ENCODE measurements at places on chromosomes 4 and X. TPM values are rescaled to one million over a fixed set of nuclear protein-coding genes. Genes with fewer than 3 reads are reported as not detected.
A peak's percentile ranks its signal among the peaks of the same experiment; 100 is the strongest.

The SSX4 gene
- not detected for total RNA-seq

The TNIP3 gene
- total RNA-seq, result not detected

The LIN54 gene
- 20.1 TPM for total RNA-seq

The TCEAL9 gene
- total RNA-seq, result 97.0 TPM

The SPANXN4 gene
- total RNA-seq, result not detected

The FGB gene
- total RNA-seq, result not detected

The ADRA2C gene
- 0.92 TPM for total RNA-seq

The TKTL1 gene
- total RNA-seq, result 1.6 TPM

The GCNA gene
- 3.2 TPM for total RNA-seq

The ZNF81 gene
- 12.1 TPM for total RNA-seq

The TCEAL2 gene
- 1.1 TPM for total RNA-seq

The ANKRD50 gene
- 77.3 TPM for total RNA-seq

The CAMK2D gene
- total RNA-seq, result 210 TPM

The SLIT2 gene
- total RNA-seq, result 16.3 TPM

DNA sequence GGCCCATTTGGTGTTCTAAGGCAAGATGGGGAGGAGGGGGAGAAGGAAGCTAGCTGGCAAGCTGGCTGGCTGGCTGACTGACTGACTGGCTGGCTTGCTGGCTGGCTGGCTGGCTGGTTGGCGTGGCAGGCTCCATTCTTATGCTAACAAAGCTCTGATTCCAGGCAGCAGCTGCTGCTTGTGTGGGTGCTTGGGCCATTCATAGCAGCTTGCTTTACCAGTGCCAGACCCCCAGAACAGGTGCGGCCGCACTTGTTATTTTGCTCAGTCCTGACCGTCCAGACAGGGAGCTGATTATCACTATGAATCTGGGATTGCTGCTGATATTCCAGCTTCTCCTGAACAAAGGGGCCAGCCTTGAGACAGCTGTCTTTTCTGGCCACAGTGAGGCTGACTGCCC, 131.2 kb upstream of the PAK3 start:
- peak; percentile 88 for DNase-seq

DNA sequence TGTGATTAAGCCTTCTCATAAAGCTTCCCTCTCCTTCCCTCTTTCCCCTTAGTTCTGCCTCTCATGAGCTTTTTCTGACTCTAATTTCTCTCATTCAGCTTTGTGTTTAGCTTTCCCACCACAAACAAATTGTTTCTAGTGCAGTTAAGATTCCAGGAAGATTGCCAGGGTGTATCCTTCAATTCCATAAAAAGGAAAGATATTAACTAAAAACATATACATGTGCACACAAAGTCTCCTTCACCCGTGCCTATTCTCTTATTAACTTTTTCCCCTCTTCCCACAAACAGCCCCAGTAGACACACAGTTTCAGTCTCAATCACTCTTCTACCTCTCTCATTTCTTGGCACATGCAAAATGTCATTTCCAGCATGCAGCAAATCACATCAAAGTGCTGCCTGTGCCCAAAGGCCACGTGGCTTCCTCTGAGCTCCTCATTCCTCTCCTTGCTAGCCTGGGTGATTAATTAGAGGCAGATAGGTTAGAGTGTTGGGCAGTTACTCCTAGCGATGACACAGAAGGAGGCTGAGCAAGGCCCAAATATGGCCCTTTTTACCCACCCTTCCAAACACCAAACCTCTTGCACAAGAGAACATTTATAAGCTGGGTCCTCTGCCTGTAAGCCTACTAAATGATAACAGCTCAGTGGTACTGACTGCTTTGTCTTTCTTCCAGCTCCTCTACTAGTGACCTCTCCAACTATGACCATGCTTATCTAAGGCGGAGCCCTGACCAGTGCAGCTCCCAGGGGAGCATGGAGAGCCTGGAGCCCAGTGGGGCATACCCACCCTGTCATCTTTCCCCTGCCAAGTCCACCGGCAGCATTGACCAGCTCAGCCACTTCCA, 159.6 kb downstream of the SOWAHB start:
- no peak for DNase-seq

DNA sequence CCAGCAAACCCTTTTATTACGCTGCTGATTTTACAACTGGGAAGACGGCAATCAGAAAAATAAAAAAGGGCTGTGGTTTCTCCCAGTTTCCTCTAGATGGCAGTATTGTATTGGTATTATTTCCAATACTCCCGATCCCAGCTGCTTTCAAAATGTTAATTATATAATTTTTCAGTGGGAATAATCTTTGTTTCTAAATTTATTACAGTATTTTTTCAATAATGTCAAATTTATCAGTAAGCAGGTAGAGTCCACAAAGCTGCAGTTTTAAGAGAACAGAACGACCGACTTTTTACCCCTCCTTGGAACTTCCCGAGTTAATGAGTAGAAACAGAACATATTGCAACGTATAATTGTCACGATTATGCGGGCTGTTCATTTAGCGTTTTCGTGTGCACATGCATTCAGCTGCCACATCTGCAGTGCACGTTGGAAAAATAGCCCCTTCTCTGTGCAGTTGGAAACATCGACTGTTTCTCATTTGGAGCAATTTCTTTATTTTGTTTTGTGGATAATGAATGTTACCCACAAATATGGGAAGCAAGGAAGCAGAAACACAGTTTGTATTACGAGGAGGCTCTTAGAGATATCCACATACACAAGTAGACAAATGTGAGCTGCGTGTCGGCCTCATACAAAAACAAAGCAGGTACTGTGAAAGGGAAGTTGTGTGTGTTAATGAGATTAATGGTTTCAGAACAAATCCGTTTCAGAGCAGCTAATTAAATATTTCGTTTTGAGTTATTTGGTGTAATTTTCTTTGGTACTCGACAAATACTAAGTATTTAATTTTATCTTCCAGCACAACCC, 188.0 kb downstream of the STIM2 start:
- DNase-seq, result peak; percentile 53

DNA sequence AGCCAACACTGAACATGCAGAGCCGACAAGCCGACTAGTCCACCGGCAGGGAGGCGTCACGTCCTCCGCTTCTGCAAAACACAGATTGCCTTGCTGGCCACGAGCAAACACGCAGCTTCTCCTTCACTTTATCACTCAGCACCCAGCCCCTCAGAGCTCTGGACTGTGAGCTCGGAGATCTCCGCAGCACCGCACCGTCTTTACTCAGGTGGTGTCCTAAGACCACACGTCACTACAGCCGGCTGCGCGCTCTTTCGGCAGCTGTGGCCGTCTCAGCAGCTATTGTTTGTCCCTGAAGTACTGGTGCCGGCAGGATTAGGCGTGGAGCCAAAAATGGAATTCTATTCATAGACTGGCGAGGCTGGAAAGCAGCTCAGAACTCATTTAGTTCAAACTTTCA, 72.0 kb downstream of the FAT1 start:
- peak; percentile 94 for DNase-seq

- DNase-seq, result peak; percentile 11
These were observed 871 bp upstream of the HPGD start for GRCh38 chr4:174523025-174523693.

- peak; percentile 56 for DNase-seq
These were observed 29.5 kb downstream of the ANTXR2 start for GRCh38 chr4:80043541-80043940.

GRCh38 chrX:9390121-9390520, 74.7 kb upstream of the TBL1X start:
- no peak for DNase-seq

GRCh38 chr4:140861359-140862176, 105.4 kb upstream of the TBC1D9 start:
- peak; percentile 95 for DNase-seq

GRCh38 chr4:17153572-17153971, 255.1 kb upstream of the LDB2 start:
- no peak for DNase-seq

DNA sequence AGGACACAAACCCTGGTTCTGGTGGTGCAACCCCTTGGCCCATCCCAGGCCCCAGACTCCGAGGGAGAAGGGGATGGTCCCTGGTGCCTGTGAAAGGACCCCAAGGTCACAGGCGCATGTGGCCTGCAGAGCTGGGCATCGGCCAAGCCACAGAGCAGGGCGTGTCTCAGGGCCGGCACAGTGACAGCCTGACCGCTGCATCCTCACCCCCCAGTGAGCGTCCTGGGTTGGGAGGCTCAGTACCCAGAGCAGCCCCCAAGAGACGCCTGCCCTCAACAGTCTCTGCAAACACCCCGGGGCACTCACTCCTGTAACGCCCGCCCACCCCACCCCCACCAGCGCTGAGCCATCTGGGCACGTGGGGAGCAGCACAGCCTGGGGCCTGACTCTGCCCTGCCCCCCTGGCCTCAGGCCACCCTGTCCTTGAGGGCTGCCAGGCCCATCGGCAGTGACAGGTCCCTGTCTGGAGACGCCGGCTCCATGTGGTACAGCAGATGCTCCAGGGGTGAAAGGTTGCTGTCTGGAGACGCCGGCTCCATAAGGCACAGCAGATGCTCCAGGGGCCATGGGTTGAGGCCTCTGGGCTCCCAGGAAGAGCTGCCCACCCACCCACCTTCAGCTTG, 24.5 kb upstream of the CPLX1 start:
- DNase-seq, result no peak

- DNase-seq, result no peak
These were observed 21.7 kb upstream of the TBC1D9 start for GRCh38 chr4:140777894-140778293.

DNA sequence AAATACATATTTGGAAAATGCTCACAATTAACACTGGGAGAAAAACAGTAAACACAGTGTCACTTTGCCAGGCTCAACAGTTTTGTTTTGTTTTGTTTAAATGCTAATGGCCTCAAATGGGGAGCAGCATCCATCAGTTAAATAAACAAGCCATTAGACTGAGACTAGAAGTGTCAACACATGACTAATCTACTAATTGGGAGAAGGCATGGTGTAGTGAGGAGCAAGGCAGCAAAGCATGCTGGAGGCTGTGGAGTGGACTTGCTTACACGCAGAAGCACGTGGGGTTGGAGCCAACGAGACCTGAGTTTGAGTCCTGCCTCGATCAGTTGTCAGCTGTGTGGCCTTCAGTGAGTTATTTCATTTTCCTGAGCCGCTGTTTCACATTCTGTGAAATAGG, 29.0 kb downstream of the UTP14A start:
- DNase-seq, result no peak

- DNase-seq, result no peak
These were observed 65.4 kb downstream of the ANKRD17 start for GRCh38 chr4:73193155-73193554.

DNA sequence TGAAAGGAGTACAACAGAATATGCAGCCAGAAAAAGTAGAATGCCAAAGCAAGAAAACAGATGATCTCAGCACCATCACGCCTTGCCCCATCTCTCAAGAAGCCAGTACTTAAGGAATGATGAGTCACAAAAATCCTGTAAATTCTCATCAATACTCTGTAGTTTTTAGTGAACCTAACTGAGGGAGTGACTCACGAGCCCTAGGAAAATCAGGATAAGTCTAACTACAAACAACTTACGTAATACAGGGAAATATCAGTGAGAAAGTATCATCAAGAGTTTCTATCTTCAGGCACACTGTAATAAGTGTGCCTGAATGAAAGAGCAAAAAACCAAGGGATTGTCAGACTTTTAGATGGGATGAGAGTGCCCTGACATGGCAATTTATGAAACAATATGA, 644.4 kb downstream of the STPG2 start:
- no peak for DNase-seq

DNA sequence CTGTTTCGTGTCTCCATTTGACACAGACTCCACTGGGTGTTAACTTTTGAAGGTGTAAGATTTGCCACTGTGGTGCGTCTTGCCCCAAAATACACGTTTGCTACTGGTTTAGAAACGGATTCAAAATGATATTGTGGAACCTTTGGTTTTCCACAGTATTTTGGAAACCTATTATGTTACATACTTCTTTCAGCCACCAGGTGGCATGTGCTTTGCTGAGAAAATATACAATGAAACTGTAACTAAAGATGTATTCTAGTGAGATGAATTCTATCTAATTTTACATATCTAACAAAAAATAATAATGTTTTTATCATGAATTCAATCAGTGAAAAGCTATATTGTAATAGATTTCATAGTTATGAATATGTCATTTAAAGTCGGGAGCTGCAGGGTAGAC, 28.4 kb upstream of the SLITRK4 start:
- peak; percentile 37 for DNase-seq

DNA sequence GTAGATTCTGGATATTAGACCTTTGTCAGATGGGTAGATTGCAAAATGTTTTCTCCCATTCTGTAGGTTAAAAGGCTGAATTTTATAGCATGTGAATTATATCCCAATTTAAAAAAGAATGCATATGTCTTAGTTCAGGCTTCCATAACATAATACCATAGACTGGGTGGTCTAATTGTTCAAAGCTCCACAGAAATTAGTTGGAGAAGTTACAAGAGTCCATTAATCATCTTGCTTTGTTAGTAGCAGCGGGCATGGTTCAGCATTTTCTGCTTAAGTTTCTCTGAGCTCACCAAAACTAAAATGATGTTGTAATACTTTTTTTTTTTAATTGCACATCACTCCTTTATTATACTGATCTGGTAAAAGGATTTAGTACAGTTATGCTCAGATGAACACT, 1.8 kb downstream of the PGAM4 start:
- DNase-seq, result no peak

DNA sequence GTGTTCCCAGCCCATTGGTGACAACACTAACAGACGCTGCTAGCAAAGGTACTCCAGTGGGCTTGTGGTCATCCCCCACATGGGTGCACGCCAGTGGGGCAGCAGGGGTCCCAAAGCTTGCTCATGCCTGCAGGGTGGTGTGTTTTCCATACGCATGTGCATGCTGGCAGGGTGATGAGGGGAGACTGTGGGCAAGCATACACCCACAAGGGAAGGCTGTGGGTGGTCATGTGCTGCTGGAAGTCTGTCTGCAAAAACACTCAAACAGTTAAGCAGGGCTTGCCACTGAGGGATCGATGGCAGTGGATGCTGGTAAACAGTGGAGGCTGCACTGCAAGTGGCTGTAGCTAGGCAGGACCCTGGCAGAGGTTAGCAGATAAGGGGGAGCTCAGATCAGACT, 79.9 kb downstream of the FAAH2 start:
- DNase-seq, result no peak

GRCh38 chr4:150104404-150105027, 26.3 kb downstream of the DCLK2 start:
- DNase-seq, result no peak

DNA sequence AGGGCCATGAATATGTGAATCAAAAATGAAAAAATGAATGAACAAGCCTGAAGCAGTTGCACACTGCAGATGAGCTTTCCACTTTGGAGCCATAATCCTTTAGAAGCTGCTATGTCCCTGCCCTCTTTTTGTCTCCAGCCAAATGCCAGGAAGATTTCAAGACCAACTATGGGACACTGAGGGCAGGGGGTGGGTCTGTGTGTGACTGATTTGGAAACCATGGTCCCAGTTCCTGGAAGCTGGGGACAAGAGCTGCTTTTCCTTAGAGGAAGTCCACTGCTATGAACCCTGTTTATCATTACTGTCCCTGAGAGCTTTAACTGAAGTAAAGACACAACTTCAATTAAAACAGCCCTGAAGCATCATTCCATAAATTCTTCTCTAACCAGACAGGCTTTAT, 153.9 kb upstream of the GPC4 start:
- no peak for DNase-seq

- DNase-seq, result no peak
These were observed 348.1 kb downstream of the NR3C2 start for GRCh38 chr4:148094149-148094548.

- DNase-seq, result no peak
These were observed 38.3 kb upstream of the SPINK2 start for GRCh38 chr4:56859841-56860240.

All from tongue (tissue), 3 donors.